ENCODE measurements at places on chromosomes 16 and 17.

DNA sequence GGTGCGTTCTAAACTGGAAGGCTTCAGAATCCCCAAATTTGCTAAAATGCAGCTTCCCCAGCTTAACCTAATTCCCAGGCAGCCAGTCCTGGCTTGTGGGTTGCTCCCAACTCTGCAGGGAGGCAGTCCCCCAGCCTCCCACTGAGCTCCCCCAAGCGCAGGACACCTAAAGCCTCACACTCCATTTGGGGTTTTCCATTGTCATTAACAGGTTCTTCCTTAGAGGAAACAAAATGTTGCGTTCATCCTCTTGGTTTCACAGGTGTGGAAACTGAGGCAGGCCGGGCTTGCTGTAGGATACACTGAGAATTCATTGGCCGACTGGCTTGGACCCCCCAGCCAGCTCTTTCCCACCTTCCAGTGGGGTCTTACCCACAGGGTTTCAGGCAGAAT is 2.3 kb upstream of the TAC4 start:
- DNase-seq, result no peak

- no peak for DNase-seq
Observed at GRCh38 chr17:1588821-1589585, 26.4 kb upstream of the PITPNA start.

DNA sequence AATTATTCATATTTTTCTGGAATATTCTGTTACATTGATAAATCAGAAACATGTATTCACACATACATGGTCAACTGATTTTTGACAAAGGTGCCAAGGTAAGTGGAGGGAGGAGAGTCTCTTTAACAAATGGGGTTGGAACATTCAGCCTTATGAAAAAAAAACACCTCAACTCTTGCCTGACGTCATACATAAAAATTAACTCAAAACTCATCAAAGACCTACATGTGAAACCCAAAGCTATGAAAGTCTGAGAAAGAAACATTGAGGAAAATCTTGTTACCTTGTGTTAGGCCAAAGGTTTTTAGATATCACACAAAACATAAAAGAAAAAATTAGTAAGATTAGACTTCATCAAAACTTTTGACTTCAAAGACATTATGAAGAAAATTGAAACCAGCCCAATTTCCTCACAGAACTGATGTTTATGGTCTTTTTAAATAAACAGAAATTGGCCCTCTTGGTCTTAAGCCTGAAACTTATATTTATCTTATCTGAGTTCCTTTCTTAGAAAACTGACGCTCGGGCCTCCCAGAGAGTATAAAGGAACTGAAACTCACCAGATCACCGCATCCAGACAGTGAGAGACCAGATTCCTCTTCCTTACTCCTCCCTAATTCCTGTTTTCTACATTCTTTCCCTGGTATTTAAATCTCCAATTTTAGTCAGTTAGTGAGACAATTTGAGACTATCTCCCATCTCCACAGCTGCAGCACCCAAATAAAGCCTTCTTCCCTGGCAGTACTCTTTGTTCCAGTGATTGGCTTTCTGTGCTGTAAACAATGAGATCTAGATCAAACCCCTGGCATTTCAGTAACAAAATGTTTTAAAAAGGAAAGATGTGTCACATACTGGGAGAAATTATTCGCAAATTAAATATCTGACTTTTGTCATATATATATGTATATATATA is 4.0 kb downstream of the HYDIN start:
- no peak for DNase-seq

DNA sequence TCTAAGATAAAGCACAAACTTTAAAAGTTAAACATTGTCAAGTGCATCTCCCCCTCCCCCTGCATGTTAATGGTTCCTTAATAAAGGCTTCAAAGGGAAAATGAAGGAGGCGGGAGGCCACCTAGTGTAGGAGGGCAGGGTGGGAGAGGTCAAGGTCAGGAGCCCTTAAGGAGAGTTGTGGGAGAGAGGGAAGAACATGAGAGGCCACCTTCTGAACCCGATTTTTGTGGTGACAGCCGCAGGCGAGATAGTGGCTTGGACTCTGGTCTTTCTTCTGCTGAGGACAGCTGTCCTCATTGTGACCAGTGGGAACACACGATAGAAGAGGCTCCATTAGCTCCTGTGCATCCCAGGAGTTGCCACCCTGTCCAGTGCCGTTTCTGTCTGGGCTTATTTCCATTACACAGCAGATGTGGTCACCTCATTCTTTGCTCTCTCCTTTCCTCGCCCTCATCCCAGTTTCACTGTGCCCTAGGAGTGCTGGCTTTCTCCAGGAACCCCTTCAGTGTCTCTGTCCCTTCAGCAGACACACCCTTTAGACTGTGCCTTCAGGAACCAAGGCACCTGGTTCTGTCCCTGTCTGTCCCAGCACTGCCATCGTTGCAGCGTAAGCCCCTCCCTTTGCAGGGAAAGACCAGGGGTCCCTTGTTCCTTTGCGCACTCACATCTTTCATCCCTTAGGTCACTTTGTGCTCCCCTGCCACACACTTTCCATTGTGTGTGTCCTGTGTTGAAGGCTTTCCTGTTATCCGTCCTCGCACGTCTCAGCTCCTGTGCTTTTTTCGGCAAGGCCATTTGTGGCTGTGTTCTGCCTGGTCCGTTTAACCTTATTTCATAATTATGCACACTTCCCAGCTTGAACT is 7.5 kb downstream of the SEC14L1 start:
- no peak for DNase-seq

GRCh38 chr17:44279666-44280391 is 11.9 kb upstream of the SLC4A1 start:
- no peak for DNase-seq

GRCh38 chr16:82638095-82638798 is 11.5 kb downstream of the CDH13 start:
- DNase-seq, result no peak

- DNase-seq, result no peak
Observed at GRCh38 chr16:68851601-68852000, 8.3 kb downstream of the TANGO6 start.

DNA sequence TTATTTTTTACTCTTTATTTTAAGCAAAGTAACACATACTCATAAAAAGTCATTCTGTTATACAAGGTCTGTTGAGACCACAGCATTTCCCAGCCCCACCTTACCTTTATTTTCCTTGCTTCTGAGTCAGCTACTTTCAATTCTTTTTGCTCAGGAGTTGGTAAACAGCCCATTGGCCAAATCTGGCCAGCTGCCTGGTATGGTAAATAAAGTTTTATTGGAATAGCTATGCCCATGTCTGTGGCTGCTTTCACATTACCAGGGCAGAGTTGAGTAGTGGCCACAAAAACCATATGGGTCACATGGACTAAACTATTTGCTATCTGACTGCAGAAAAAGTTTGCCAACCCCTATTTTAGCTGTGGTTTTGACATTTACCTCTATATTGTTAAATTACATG is 3.4 kb upstream of the NSRP1 start:
- DNase-seq, result no peak

DNA sequence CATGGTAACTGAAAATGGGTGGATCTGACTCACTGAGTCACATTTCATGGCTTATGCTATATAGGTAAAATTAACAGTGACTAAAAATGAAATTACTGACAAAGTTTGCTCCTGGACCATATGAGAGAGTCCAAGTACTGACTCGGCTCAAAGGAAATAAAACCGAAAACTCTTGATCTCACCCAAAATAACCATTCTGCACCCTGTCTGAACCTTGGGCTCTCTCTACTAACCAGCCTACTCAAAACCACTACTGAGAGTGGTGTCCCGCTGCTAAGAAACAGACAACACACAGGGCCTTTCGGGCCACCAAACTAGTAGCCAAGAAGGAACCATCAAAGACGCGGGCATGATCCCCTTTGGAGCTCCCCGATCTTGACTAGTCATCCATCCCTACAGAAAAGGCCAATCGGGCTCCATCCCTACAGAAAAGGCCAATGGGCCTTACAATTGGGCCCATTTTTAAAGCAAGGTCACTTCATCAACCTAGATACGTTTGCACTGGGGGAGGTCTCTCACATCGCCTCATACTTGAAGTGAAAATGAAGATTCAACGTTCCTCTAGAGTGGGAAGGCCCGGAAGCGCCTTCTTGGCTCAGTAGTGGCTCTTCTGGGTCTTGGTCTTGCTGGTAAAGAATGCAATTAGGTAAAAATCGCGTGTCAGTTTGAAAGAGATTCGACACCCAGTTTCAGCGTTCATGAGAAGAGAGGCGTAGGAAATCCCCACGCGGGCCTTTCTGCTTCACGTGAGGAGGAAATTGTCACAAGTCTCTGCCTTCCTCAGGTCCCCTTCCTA is 720 bp upstream of the ZPBP2 start:
- peak; percentile 47 for DNase-seq

- no peak for DNase-seq
Observed at GRCh38 chr16:22252317-22252716, 44.9 kb upstream of the POLR3E start.

- peak; percentile 66 for DNase-seq
Observed at GRCh38 chr17:48427598-48427997, 2.4 kb downstream of the SKAP1 start.

- DNase-seq, result no peak
Observed at GRCh38 chr17:68184141-68184571, 63.7 kb upstream of the AMZ2 start.

GRCh38 chr16:12771341-12771798 is 32.3 kb downstream of the CPPED1 start:
- DNase-seq, result no peak

DNA sequence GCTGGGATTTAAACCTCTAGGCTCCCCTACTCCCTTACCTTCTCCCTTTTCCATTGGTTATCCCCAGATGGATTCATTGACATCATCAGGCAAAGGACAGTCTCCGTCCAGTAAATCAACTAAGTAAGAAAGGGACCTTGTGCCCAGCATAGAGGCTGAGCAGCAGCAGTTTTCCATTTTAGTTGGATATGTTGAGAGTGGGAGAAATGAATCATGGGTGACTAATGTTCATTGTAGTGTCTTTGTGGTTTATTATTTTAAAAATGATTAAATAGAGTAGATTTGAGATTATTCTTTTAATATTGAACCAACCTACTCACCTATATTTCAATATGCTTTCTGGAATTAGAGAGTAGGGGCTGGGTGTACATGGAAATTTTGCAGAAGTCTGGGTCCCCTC is 99.4 kb upstream of the CACNG3 start:
- no peak for DNase-seq

DNA sequence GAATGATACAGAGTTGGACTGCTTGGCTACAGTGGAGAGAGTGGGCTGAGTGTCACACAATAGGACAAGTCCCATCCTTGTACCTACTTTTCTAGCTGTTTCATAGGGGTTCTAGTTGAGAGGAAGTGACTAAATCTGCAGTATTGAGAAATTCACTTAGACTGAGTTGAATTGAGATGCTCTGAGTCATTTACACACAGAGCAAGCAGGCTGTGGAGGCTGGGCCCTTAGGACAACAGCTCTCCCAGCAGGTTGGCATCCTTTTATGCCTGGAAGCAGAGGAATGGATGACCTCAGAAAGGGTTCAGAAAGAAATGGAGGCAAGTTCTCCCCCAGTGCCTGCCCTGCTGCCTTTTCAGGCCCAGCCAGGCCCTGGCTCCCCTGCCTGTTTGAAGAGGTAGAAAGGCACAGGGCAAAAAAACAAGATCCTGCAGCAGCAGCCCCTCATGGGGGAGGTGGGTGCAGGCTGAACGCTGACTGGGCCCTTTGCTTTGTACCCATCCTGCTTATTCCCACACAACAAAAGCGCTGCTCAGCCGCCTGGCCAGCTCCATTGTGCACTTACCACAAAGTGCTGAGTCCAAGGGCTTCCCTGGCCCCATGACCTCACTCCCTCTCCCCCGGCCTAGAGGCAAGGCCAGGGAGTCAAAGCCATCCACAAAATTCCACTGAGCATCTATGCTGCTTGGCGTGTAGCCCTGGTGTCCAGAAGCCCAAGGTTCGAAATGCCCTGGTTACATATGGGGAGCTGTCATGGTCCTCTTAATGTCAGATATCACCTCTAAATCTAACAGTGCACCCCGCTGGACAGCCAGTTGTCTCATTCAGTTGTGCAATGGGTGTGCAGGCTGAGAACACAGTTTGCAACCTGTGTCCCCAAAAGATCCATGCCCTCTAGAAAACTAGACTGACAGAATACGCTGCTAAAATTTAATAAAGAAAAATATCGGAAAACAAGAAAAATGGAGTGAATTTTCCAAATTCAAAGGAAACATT is 5.4 kb upstream of the CRYBA1 start:
- DNase-seq, result no peak

DNA sequence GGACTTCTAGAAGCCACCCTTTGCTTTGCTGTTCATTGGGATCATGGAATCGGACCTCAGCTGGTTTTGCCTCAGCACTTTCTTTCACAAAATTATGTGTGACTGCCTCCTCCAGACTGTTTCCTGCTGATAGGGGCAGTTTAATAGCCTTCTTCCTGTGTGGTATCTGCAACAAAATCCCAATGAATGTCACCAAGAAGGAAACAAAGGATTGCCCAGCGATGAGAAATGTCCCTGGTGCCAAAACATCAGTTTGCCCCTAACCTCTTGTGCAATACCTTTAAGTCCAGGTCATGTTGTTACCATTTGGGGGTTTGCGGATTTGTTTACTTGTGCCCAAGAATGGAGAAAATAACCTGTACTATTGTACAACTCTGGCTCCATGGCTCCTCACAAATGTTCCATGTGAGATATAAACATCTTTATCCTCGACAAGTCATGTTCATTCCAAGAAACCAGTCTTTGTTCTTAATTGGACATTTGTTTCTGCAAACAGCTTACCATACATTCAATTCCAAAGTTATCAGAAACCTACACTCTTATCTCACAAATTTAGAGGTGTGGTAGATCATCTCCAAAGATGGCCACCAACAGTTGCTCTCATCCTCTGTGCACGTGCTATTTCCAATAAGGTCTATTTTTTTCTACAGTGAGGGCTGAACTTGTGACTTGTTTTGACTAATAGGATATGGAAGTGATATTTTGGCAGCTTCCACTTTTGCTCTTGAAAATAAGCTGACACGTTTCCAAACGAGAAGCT is 14.8 kb downstream of the TAC4 start:
- DNase-seq, result no peak

GRCh38 chr17:83014940-83015910 is 64.2 kb upstream of the METRNL start:
- no peak for DNase-seq

- no peak for DNase-seq
Observed at GRCh38 chr16:53576210-53576609, 73.2 kb upstream of the AKTIP start.

GRCh38 chr17:21528031-21528695 is 152.0 kb downstream of the KCNJ12 start:
- no peak for DNase-seq

GRCh38 chr17:77681861-77682260 is 276.6 kb upstream of the TNRC6C start:
- DNase-seq, result no peak

GRCh38 chr16:88978608-88979346 is 1.8 kb upstream of the CBFA2T3 start:
- no peak for DNase-seq

DNA sequence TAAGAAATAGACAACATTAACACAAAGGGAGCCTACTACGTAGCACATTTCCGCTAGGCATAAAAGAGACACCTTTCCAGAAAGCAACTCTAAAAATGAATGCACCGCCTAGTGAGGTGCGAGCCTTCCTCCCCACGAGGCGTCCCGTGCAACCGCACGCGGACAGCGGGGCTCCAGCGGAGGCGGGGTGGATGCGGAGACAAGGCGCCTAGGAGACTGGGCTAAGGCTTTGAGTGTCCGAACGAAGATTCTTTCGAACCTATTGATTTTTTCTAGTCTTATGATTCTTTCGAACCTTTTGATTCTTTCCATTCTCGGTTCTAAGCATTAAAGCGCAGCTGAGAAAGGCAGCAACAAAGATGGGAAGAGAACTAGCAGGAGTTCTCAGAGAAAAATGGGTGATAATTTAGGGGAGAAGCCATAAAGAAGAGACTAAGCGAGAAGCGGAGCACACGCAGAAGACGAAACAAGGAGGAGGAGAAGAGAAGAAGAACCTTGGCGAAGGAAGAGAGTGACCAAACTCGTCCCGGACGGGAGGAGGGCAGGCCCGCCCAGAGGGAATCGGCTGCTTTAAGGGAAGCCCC is 394 bp upstream of the CPD start:
- peak; percentile 63 for DNase-seq
